D341Med (cell line): ENCODE measurements at places on chromosomes 1 and 21.

DNA sequence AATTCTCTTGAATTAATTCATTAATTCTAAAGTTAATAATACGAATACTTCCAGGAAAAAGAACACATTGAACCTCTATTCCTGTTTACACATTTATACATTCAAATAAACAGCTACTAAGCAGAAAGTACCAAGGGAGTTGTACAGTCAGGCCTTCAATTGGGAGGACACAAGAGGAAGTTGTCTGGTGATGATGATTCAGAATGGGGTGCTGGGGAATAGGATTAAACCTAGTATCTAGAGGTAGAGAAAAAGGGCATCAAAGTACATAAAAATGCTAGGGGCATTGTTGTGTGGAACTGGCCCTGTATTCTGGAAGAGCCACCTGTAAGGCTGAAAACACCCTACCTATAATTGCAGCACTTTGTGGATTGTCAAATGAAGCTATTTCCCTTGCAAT is 71.7 kb upstream of the MROH9 start:
- DNase-seq = no peak

- no peak for DNase-seq
These were observed 1.7 kb downstream of the TMEM125 start for GRCh38 chr1:43271186-43272118.

DNA sequence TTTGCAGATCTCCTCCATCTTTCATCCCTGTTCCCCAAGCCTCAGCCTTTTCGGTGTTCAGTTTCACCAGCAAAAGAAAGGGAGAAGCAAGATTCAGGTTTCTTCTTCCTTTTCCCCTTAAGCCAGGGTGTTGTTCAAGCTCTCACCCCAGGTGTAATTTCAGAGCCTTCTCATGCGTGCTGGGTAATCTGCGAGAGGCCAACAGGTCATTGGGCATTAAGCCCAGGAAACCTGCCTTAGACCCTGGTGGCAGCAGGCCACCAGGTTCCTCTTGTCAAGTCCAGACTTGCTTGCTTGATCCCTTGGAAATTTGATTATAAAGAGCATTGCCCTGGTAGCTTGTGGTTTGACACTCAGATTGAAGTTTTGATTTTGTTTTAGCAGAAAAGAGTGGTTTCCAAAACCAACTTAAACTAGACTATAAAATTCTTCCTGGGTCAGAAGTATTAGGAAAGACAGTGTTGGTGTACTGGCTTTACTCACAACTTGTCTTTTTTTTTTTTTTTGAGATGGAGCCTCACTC is 6.9 kb downstream of the AKR1A1 start:
- no peak for DNase-seq

- no peak for DNase-seq
These were observed 214.5 kb downstream of the RGS7 start for GRCh38 chr1:241142493-241142892.

DNA sequence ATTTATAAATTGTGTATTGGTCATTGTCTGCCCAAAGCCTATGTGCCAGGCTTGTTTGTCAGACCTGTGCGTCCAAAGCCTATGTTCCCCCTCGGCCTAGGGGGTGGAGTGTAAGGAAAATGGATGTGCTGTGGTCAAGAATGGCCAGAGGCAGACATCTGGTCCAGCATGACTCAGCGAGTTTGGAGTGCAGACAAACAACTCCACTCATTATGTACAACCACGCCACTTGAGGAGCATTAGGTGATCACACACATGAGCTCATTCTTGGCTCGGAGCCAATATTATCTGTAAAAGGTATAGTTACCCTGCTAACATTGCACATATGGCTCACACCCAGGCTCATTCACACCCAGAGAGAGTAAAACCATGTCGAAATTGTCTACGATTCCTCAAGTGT is 1047.6 kb upstream of the ADGRL4 start:
- peak; percentile 19 for DNase-seq

DNA sequence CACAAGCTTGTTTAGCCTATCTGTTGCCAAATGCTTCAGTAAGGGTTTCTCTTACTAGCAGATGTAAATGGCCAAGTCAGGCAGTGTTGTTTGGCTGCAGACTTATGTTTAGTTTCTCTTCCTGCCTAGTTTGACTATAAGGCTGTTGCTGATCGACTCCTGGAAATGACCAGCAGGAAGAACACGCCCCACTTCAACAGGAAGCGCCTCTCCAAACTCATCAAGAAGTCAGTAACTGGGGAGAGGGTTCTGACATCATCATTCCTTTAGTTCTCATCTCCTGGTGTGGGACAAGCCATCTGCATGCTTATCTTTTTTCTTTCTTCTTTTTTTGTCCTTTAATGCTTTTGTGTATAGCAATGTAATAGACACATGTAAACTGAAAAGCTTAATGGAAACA is 25.1 kb downstream of the RRP1B start:
- DNase-seq = no peak

- no peak for DNase-seq
These were observed 33.5 kb upstream of the TARBP1 start for GRCh38 chr1:234512451-234512861.

DNA sequence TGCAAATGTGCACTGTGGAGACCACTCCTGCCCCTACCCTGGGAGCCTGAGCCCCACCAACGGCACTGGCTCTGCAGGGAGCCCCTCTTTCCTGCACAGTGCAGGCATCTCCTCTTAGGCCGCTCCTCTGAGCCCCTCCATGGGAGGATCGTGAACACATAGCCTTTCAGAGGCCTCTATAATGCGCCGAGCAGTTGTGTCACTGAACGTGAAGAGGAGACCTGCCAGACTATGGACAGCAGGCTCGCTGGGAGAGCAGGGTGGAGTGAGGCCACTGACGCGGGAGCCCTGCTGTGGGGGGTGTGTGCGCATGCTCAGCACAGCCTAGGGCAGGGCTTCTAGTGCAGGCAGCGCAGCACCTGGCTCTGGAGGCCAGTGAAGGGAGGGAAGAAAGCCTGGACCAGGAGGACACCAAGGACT is 151.3 kb upstream of the COL6A1 start:
- DNase-seq = no peak

DNA sequence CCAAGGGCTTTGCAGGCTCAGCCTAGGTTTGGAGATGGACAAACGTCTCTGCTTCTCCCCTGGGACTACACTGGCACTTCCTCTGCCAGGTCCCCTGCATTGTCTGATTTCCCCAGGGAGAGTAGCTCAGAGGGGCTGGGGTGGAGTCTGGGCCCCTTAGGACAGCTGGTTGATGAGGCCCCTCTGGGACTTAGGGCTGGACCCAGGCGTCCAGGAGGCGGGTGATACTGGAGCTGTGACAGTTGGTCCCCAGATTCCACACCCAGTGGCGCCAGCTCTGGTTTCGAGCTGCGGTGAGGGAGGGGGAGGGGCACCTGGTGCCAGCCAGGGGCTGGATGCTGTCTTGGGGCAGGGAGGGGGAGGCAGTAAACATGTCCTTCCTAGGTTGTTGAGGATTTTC is 7.4 kb upstream of the MEX3A start:
- DNase-seq = peak; percentile 97

DNA sequence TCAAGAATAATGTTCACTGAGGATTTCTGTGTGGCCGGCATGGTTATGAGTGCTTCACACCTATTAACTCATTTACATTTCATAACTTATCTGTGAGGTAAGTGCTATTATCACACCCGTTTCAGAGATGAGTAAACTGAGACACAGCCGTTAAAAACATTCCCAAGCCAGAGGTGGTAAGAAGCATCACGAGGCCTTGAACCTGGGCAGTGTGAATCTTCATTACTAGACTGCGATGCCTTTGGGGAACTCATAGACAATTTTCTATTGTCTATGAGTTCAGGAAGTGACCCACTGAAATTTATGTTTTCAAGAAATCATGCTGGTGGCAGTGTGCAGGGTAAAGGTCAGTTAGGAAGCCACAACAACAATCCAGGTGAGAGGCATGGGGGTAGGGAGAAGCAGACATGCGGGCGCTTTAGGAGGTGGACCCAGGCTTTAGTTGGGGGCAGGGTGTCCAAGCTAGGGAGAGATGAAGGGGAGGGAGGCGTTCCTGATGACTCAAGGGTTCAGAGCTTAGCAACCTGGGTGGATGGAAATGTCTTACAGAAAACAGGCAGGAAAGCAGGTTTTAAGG is 14.5 kb downstream of the GNG12 start:
- no peak for DNase-seq

GRCh38 chr1:8065369-8065768 is 39.3 kb upstream of the ERRFI1 start:
- no peak for DNase-seq

DNA sequence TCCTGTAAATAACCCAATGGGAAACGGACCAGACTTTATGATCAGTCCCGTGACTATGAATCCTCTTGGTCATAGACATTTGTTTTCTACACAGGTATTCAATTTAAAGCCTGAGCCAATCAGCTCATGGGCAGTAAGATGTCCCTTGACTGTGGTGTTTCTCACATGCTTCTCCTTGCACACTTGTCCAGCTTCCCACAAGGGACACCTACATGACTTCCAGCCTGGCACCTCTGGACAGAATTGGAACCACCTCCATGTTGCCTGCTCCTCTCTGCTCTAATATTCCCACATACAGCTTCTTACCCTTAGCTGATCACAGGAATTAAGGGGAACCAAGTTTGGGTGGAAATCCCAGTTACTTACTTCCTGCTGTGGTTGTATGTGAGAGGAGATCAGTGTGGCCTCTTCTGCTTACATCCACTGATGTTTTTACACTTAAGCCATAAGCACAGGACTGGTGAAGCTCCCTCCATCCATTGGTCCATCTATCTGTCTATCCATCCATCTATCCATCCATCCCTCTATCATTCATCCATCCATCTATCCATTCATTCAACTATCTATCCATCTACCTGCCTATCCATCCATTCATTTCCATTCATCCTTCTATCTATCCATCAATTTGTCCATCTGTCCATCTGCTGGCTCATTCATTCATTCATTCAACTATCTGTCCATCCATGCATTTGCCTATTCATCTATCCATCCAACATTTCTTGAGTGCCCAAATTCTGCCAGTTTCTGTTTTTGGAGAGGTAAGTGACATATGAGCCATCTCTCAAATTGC is 16.4 kb downstream of the RUNX1 start:
- no peak for DNase-seq

DNA sequence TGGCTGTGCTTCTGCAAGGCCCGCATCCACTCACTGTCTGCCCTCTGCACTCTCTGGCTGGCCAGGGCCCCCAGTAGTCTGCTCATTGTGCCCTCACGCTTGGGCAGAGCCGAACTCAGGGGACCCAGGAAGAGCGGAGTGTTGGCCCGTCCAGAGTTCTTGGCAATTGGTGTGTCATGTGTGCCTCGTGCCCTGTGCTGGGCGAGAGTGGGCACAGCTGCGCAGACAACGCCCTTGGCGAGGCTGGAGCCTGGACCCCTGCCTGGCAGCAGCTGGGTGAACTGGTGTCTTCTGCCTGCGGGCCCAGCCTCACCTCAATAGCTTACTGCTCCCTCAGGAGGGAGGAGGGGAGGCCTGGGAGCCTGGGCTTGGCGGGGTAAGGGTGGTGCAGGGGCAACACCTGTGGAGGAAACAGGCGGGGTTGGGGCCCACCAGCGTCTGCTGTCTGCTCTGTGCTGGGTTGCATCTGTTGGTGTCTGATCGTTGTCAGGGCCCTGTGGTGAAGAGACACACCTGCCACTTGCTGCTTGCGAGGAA is 2.1 kb downstream of the GUK1 start:
- no peak for DNase-seq

GRCh38 chr1:216660561-216660960 is 62.7 kb downstream of the ESRRG start:
- no peak for DNase-seq

- no peak for DNase-seq
These were observed 2.3 kb downstream of the ATP1A1 start for GRCh38 chr1:116375148-116375886.

GRCh38 chr1:21331752-21332478 is 41.7 kb upstream of the ECE1 start:
- no peak for DNase-seq

DNA sequence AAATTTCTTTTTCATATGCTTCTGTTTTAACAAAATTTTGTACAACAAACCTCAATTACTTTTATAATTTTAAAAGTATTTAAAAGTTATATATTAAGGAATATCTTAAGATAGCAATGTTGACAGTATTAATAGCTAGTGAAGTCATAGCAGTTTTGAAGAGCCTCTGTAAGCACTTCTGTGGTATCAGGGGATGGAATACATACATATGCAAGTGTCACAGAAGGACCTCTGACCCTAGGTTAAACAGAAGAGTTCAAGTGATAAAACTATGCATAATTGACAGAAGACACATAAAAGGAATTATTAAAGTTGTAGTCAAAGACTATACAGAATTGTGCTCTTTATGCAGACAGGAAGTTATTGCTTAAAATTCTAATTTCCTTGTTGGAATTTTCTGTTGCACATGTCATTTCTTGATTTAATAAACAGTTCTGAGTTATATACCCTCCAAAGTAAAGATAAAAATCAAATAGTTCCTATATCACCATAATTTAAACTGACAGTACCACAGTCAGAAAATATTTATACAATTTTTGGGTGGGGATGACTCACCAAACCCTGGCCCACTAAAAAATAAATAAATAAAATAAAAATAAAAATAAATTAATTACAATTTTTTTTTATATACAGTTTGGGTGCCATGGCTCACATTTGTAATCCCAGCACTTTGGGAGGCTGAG is 27.1 kb downstream of the IPP start:
- no peak for DNase-seq

DNA sequence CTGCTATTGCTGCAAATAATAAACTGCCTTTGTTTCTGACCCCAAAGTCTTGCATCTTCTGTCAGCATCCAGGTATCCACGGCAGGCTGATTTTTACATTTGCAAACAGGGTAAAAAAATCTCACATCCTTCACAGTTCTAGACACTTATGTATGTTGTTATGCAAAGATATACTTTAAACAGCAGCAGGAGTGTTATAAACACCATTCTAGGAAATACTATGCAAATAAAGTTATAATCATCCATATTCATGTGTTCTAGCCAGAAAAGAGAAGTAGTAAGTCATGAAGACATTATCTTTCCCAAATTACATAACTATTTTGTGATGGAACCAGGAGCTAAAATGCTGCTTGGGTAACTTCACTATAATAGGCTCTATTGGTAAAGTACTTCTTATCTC is 534.2 kb downstream of the LTN1 start:
- no peak for DNase-seq

DNA sequence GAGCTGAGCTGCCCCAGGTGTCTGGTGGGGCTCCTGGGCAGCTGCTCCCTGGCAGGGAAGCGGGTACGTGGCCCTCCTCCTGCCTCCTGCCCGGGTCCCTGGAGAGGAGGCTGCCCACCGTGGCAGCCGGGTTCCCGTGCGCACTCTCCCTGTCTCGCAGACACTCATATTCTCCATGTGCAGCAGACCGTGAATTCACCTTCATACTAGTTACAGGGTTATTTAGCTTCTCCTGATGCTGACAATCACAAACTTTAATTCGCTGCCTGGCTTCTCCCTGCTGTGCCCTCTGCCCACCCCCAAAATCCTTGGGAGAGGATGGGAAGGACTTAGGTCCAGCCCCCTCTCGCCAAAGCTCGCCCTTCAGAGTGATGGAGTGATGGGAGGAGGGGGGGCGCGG is 95.3 kb downstream of the CASZ1 start:
- no peak for DNase-seq

DNA sequence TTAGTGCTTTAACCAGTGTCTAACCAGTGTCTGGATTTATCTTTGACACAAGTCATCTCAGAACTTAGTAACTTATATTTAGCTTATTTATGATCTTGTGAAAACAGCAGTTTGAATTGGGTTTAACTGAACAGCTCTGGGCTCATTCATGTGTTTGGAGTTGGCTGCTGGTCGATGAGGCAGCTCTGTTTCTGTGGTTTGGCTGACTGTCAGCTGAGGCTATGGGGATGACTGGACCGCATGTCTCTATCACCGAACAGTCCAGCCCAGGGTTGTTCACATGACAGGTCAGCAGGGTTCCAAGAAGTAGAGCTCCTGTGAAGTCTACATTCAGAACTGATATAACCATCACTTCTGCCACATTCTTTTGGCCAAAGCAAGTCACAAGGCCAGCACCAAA is 29.1 kb upstream of the C21orf91 start:
- DNase-seq = no peak
